ENCODE measurements at places on chromosomes 2 and 18. TPM values are rescaled to one million over a fixed set of nuclear protein-coding genes. Genes with fewer than 3 reads are reported as not detected.

- no peak for DNase-seq
Observed at GRCh38 chr18:43393174-43393573, 115.9 kb upstream of the SYT4 start.

DNA sequence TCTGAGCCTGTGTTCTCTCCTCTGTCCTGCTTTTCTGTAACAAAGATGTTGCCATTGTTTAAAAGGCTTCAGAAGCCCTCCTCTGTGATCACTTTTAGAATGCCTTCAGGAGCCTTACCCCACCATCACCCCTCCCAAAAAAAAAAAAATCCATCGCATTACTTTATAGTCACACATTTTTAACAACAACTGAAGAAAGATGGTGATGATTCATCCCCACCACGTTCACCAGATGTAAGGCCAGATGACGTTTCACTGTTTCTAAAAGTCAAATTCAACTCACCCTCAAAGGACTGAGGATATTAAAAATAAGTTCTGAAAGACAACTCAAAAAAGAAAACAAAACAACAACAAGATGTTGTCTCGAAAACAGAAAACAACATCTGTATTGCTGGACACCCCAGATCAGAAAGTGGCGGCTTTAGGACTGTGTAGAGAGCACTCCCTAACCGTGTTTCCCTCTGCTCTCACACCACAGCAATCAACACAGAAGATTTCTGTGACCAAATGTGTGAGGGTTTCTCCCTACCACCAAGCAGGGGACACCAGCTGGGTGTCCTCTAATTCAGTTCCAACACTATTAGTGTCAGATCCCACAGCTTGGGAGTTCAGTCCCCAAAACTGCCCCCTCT, 61.9 kb upstream of the CREB1 start:
- DNase-seq = peak; percentile 71

- DNase-seq = peak; percentile 75
Observed at GRCh38 chr2:171598713-171599319, 76.5 kb downstream of the CYBRD1 start.

GRCh38 chr2:39620067-39620466, 45.6 kb upstream of the TMEM178A start:
- peak; percentile 92 for DNase-seq

GRCh38 chr18:49865401-49865800, 52.1 kb upstream of the ACAA2 start:
- DNase-seq = no peak

DNA sequence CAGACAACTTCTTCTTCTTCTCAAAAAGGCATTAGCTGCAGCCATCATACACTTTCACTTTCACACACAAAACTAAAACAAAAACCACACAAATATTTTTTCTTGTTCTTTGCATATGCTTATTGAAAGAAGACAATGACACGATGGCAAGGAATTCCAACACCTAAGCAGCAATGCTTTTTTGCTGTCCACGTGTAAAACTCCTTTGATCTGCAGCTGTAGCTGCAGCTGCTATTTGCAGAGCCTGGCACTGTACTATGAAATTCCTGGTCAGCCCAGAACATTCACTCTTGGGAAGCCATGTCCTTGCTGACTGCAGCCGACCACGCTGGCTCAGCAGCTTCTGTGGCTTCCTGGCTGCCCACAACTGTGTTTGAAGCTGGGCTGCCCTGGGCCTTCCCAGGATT, 316.2 kb downstream of the CDH2 start:
- peak; percentile 88 for DNase-seq

DNA sequence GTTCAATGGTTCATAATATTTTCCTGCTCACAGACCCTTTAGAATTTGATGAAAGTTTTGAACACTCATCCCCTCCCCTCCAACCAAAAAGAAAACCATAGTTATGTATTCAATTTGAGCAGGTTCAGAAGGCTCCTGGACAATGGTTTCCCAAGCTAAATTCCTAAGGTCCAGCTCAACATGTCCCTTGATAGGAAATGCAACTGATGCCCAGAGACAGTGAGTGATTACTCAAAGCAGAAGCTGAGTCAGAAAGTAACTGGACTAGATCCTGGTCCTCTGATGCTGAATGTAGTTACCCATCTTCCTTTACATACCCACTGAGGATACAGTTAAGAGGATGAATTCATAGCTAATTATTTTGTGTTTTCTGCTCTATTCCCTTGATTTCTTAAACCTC, 218.9 kb upstream of the NCKAP5 start:
- DNase-seq = peak; percentile 62

- no peak for DNase-seq
Observed at GRCh38 chr2:149731079-149731478, 143.5 kb upstream of the MMADHC start.

DNA sequence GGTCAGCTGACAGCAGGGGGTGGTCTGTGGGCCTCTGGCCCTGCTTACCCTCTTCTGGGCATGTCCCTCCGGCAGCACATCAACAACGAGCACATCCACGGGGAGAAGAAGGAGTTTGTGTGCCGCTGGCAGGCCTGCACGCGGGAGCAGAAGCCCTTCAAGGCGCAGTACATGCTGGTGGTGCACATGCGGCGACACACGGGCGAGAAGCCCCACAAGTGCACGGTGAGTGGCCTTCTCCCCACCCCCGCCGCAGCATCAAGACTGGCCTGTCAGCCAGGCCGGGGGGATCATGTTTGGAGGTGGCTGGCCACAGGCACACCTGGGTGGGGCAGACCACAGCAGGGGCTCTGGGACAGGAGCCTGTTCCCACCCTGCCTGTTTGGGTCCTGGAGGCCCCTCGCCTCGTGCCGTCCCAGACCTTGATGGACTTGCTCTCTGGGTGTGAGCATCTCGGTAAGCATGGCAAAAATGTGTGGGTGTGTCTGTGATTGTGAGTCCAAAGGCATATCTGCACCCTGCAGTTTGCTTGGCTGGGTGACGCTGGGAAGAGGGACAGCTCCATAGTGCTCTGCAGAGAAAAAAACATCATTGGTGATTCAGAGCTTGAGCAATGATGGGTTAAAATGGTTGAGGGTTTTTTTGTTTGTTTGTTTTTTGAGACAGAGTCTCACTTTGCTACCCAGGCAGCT, 242.8 kb downstream of the GLI2 start:
- DNase-seq = no peak

GRCh38 chr2:40225670-40226210, 226.2 kb downstream of the SLC8A1 start:
- DNase-seq = no peak

DNA sequence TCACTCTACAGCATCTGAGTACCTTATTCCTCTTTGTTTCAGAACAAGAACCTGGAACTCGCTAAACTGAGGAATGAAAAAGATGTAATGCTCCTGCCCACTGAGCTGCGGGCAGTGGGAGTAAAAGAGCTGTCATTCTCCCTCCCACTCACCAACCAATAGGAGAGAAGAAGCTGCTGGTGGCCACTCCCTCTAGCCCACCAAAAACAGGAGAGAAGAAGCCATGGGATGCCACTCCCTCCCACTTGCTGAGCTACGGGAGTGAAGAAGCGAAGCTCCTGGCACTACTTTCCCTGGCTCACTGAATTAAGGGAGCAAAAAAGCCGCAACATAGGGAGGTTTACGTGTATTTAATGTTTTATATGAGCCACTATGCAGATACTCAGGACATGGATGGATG, 53.7 kb downstream of the RIT2 start:
- DNase-seq = no peak

DNA sequence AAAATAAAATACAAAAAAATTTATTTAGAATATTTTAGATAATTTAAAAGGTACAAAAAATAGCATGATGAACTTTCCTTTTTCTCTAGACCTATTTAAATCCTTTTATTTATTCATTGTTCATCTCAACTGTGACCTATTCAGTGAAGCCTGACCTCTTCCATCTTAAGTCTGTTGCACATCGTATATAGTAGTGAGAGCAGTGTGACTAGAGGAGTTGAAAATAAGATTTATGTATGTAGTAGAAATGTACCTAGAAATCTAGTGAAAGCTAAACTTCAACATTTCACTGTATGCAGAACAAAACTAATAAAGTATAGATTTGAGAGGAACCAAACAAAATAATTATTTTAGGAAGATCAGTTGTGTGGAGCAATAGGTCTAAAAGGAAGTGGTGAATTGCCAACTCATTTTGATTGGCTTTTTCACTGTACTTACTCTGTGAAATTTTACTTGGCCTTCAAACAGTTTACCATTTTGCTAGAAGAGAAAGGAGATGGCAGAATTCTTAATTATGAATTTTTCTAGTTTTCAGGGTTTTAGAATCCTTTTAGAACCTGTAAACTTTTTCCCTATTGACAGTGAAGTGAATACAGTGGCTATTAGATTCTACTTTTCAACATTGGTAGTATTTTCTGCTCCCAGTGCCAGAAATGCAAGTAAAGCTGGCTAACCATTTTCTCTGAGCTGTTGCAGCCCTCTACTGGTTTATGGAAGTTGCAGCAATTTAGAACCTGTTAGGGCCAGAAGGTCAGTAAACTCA, 11.0 kb downstream of the ANKRD12 start:
- DNase-seq = peak; percentile 73

DNA sequence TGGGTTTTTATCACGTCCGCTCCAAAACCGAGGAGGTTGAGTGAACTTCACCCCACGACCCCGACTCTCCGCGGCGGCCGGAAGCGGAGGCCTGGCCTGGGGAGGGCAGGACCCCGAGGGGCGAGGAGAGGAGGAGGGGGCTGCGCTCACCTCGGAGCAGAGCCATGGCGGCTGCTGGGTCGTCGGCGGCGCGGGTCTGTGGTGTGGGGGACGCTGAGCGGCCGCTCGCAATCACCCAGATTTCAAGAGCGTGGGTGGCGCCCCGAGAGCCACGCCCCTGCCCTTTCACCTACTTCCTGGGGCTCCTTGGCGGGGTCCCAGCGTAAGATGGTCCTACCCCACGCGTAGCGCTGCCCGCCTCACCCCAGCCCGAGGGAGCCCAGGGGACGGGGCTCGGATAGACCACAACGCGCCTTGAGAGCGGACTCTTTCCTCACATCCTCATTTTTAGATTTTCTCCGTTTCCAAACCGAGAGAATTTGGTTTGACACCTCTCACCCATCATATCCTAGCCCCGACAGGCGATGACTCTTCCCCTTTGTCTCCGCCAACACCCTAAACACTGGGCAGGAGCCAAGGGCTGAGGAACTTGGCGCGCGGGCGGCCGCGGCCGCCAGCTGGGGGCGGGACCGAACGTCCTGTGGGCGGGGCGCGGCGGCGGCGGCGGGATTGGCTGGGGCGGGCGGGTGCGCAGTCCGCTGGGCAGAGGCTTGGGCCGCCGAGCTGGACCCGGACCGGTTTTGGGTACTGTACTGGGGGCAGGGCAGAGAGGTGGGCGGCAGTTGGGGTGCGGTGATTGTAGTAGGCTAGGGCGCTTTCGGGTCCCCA, at the start of gene ACAA2:
ACAA2 (minus strand) TSS at position 215 of the 828 bp plus-strand sequence; CDS start at position 166, 49 bp downstream.
- DNase-seq = peak; percentile 88

DNA sequence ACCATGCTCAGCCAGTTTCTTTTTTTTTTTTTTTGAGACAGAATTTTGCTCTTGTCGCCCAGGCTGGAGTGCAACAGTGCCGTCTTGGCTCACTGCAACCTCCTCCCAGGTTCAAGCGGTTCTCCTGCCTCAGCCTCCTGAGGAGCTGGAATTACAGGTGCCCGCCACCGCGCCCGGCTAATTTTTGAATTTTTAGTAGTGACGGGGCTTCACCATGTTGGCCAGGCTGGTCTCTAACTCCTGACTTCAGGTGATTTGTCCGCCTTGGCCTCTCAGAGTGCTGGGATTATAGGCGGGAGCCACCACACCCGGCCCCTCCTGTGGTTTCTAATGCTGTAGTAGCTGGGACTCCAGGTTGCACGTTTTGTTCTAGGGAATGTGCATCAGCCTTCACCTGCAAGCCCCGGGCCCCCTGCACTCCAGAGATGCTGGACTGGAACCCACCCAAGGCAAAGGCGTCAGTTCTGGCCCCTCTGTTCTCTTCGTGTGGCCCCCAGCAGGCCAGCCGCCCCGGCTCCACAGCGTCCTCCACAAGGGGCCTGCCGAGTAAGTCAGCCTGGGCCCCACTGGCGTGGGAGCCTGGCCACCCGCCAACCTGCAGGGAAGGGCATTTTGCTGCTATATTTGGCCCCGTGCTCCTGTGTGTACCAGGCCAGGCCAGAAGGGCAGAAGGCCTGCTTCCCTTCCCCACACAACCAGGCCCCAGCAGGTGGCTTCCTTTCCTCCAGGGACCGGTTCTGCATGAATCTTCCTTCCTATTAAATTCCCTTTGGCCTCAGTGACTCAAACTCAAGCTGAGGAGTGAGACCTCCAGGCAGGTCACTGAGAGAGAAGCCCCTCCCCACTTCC, 25.7 kb upstream of the B3GNT7 start:
- no peak for DNase-seq

GRCh38 chr2:205931388-205931787, 154.6 kb downstream of the INO80D start:
- DNase-seq = peak; percentile 26

DNA sequence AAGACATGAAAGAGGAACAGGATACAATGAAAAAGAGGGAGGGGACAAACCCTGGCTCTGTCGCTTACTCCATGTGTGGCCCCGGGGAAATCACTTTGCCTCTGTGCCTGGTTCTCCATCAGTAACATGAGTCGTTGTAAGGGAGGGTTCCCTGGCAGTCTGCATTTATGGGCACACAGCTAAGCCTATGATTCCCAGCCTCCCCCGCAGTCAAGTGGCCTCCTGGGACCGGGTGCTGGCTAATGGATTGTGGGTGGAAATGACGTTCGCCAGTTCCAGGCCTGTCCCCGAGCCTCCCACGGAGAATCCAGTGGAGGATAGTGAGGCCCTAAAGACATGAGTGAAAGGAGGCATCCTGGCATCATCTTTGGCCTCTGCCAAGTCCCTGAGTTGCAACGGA, 42.7 kb downstream of the SFXN5 start:
- DNase-seq = peak; percentile 15

DNA sequence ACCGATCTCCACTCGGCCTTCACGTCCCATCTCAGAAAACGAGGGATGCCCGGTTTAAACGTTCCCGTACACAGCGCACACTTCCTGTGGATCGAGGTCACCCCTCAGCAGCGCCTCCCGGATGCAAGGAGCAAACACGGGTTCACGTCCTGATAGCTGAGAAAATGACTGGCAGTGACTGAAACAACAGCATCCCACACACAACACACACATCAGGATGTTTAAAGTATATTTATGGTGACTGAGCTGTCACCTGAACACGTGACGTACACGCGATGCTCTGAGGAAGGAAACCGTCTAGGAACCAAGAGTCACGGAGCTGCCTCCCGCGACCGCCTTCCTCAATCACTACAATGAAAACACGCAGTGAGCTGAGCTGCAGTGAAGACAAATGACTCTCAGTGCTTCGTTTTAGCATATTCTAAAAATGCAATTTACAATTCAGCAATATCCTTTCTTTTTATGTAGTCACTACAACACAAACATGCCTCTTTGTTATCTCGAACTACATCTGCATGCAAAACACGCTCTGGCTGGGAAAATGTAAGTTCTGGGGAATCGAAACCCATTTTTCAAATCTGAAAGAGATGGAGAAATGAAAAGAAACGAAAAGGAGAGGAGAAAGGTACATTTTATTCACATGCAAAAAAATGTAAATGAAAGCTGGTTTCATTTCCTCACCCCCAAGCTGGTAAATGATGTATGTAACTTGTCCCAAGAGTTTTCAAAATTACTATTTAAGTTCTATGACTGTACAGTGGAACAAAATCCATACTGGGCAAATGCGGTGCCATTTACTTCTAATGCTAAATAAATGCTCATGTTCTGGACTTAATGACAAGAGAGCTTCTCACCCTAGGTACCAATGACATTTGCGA, 19.8 kb downstream of the HDAC4 start:
- DNase-seq = no peak

The CHRNG gene
- total RNA-seq = 0.83 TPM

The SERPINB5 gene
- not detected for total RNA-seq

The REG3G gene
- not detected for total RNA-seq

The CTLA4 gene
- not detected for total RNA-seq

The PLGLB2 gene
- 1.2 TPM for total RNA-seq

The GPR75 gene
- total RNA-seq = 0.92 TPM

The COL6A3 gene
- total RNA-seq = 9.2 TPM

The UGT1A3 gene
- not detected for total RNA-seq

The PSTPIP2 gene
- 10.6 TPM for total RNA-seq

The HOXD13 gene
- not detected for total RNA-seq

The KCNE4 gene
- 4.0 TPM for total RNA-seq
